ENCODE measurements at places on chromosomes 1 and 21.
A peak's percentile ranks its signal among the peaks of the same experiment; 100 is the strongest.

DNA sequence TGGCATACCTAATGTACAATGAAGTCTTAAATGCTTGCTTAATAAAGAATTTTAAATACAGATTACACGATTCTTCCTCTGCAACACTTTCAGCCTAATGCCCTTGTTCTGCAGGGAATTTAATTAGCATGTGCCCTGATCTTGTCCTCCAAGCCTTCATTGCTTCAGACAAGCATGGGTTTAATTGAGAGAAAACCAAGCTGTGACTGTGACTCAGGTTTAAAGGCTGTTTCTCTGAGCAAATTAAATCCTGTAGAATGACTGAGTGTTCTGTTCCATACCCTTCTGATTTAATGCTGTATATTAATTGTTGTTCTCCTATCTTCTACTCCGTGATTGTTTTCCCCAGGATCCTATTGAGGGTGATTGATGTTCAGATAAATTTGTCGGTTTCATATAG is 269.0 kb upstream of the PRMT6 start:
- no peak for DNase-seq

DNA sequence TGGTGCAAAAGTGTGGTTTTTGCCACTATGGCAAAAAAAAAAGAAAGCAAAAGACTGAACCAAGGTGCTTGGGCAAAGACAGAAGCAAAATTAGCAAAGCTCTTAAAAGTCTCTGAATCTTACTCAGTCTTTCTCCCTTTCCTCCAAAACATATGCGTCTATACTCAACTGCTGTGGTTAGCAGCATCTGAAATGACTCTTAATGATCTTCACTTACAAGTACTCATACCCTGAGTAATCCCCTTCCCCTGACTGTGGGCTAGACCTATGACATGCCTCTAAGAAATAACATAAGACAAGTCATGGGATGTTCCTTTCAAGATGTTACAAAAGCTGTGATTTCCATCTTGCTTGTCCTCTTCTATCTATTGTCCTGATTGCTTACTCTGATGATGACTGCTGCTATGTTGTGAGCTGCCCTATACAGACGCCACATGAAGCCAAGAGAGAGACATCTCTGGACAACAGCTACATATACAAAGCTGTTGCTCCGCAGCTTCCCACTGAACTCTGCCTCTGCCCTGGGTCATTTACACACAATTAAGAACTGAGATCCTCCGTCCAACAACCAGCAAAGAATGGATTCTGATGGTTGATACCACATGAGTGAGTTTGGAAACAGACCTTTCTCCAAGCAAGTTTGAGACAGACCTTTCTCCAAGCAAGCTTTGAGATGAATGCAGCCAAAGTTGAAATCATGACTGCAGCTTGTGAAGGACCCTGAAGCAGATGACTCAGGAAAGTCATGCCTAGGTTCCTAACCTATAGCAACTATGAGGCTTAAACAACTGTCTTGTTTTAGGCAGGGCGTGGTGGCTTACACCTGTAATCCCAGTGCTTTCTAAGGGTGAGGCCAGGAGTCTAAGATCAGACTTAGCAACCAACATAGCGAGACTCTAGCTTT is 55.2 kb downstream of the PUM1 start:
- peak; percentile 62 for DNase-seq

DNA sequence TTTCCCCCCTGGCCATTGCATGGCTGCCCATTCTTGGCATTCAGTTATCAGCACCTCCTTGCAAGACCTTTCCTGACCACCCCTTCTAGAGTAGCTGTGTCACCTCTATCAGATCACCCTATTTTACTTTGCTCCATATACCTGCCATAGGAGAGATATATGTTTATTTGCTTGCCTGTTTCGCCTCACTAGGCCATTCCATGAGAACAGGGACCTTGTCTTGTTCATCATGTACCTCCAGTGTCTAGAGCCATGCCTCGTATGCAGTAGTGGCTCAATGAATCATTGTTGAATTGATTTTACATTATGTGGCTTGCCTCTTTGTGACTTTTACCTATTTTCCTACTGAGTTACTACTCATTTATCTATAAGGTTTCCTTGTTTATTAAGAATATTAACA is 26.4 kb upstream of the PADI2 start:
- DNase-seq, result no peak

- DNase-seq, result peak; percentile 52
Observed at GRCh38 chr1:147892731-147893214, 9.8 kb upstream of the GJA8 start.

DNA sequence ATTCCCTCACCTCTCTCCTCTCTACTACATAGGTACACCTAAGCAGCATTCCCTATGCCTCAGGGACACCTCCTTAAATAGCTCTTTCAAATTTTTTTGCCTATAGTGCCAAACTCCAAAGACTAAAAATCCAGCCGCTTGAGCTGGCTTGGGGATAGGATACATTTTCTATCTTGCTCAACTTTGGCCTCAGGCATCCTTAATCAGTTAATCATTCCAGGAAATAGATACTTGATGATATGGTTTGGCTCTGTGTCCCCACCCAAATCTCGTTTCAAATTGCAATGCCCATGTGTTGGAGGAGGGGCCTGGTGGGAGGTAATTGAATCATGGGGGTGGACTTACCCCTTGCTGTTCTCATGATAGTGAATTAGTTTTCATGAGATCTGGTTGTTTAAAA is 11.4 kb upstream of the PHGDH start:
- DNase-seq, result no peak

DNA sequence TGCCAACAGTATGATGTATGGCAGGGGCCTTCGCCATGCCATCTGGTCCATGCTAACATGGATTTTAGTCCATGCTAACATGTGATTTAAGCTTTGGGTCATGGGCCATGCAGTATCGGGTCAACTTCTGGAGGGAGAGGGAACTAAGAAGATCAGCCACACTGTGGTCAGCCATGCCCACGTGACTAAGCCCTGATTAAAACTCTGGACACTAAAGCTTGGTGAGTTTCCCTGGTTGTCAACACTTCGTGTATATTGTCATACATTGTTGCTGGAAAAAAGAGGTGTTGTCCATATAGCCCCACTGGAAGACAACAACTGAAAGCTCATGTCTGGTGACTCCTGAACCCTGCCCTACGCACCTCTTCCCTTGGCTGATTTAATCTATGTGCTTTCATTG is 90.5 kb downstream of the SUSD4 start:
- DNase-seq, result no peak

DNA sequence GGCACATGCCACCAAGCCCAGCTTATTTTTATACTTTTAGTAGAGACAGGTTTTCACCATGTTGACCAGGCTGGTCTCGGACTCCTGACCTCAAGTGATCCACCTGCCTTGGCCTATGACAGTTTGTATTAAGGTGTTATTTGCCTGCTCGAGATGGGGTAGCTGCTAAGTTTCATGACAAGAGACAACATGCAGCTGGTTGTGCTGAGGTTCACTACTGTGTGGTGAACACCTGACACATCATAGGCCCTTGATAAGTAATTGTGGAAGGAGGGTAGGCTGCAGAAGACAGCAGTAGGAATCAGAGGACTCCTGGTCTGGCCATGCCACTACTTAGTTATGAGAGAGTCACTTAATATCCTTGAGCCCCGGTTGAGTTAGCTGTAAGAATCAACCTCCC is 46.2 kb downstream of the PLPP3 start:
- no peak for DNase-seq

- no peak for DNase-seq
Observed at GRCh38 chr1:27148591-27148990, 6.3 kb downstream of the SLC9A1 start.

- no peak for DNase-seq
Observed at GRCh38 chr1:57959531-57960241, 535.8 kb upstream of the DAB1 start.

DNA sequence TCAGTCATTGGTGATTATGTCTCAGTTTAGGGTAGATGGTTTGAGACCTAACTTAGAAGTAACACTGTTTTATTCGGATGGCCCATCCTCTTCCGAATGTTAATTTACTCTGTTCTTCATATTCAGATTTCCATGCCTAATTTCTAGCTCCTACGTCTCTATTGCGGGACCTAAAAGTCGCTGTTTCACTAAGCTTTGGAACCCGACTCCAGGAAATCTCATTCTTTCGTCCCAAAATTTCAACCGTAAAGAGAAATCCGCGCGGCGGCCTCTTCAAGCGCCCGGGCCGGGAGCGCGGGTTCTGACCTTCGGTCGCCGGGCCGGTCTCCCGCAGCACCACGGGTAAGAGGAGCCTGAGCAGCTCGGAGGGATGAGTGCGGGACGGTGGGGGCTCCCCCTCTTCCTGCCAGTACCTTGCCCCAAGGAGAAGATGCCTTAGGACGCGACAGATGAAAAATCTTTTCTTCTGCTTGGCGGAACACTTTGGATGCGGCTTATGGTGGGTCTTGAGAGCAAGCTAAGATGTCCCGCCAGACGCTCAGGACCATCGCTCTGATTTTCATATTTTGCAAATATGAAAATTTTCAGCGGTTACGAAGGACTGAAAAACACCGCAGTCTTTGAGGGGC is 128.7 kb downstream of the PPIAL4G start:
- no peak for DNase-seq

- DNase-seq, result peak; percentile 64
Observed at GRCh38 chr1:63322114-63322943, at the start of gene FOXD3. Gene FOXD3, plus strand, starts transcription at chr1:63322567. Its CDS starts 492 bp downstream, at chr1:63323059.

- peak; percentile 70 for DNase-seq
Observed at GRCh38 chr1:2132222-2133038, 62.1 kb downstream of the FAAP20 start.

GRCh38 chr1:67144696-67145095 is 9.9 kb upstream of the C1orf141 start:
- no peak for DNase-seq

DNA sequence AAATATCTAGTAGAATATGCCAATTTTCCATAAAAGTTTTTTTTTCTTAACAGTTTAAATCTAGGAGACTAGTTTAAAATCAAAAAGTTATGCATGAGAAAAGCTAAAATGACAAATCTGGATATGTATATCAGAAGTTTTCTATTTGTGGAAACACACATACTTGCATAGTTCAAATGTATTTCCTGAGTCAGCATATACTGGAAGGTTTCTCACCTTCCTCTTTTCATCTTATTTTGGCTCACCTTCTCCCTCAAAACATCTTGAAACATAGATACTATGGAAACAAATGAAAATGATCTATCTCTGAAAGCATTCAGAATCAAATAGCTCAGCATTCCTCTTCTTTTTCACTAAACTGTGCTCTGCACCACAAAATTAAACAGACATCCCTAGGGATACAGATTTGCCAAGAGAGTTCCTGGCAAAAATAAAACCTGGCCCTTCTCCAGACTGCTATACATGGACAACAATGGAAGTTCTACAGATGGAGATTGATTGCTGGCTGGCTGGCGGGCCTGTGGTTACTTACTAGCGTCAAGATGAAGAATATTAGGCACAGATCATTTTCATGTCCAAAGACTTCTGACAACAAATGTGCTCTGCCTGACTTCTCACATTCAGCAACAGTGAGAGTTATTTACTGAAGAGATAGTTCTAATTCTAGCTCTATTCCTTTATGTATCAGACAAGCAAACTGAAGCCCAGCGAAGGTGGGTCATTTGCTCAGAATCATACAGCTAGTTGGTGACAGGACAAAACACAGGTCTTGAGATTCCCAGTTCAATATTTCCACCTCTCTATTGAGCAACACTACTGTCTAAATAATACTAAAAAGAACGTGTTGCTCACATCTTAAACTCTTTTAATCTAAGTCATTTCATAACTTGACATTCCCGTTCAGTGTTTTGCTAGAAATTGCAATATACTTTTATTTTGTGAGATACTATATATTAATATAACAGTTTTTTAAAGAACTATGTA is 26.6 kb downstream of the DIPK1A start:
- peak; percentile 86 for DNase-seq

- DNase-seq, result no peak
Observed at GRCh38 chr1:112692681-112693080, 14.2 kb downstream of the RHOC start.

- no peak for DNase-seq
Observed at GRCh38 chr1:1437033-1437903, 1.8 kb downstream of the VWA1 start.

- DNase-seq, result peak; percentile 80
Observed at GRCh38 chr1:223704921-223705878, 7.1 kb upstream of the CAPN2 start.

- DNase-seq, result peak; percentile 17
Observed at GRCh38 chr1:81802707-81803430, 2.1 kb downstream of the ADGRL2 start.

GRCh38 chr1:14486401-14487201 is 111.9 kb upstream of the KAZN start:
- peak; percentile 98 for DNase-seq

DNA sequence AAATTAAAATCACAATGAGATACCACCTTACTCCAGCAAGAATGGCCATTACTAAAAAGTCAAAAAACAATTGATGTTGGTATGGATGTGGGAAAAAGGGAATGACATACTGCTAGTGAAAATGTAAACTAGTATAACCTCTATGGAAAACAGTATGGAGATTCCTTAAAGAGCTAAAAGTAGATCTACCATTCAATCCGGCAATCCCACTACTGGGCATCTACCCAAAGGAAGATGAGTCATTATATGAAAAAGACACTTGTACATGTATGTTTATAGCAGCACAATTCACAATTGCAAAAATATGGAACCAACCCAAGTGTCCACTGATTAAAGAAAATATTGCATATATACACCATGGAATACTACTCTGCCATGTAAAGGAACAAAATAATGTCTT is 37.2 kb downstream of the SUSD4 start:
- peak; percentile 59 for DNase-seq

DNA sequence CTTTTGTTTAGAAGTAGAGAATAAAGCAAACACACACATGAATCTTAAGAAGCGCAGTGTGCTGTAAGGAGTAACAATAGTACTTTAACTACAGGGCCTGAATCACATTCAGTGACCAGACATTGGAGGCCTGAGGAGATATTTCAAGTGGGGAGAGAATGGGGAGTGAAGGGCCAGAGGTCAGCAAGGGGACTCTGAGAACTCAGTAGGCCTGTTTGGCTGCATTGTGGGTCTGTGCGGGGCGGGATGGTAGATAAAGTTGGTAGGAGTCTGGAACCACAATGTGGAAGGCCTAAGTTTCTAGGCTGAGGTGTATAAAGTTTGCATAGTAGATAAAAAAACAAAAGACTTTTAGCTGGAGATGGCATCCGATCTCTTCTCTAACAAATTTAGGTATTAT is 52.7 kb upstream of the WLS start:
- DNase-seq, result no peak

- DNase-seq, result peak; percentile 89
Observed at GRCh38 chr1:28518000-28518744, 12.3 kb downstream of the RCC1 start.

DNA sequence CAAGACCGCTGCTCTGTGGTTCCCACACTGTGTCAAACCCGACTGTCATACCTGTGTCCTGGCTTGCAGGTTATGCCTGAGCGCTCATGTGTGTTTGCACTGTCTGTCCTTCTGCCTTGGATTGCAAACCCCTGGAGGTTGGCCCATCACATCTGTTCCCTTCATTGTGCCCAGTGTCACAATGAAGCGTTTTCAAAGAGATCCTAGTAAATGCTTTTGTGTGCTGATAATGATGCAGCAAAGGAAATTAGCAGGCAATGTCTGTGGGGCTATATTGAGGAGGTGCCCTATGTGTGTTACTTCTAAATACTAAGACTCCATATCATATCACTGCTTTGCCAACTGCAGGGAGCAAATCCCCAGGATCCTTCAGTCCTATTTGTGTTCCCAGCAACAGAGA is 424.4 kb upstream of the NFIA start:
- no peak for DNase-seq

Measured in M059J (cell line).